ENCODE measurements at places on chromosomes 4 and X.

DNA sequence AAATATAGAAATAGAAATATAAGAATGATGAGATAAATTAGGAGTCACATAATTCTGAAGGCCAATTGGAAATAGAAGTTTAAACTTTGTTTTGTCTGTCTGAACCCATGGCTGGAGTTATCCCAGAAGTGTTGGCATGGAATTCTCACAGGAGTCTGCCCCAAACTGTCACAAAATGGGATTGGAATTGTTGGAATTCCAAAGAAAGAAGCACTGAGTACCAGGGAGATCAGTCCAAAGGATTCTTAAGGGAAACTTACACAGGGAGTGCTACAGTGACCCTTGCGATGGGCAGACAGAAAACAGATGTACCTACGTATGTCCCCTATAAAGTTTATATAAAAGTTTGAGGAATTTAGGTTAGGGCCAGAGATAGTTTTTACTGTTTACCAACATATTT, 1607.7 kb downstream of the ARAP2 start:
- no peak for DNase-seq

DNA sequence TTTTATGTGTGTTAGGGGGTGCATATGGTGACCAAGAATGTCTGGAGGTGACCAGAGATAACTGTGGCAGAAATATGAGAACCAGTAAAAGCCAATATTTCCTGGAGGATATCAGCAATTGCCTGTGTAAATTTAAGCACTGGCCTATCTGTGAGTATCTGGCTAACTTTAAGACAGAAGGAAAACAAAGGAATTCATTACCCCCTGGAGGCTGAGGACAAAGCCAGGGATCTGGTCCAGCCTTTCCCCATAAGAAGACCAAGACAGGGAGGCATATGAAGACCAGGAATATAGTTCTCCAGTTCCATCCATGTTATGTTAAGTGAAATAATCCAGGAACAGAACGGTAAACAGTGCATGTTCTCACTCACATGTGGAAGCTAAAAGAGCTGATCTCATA, 49.2 kb downstream of the MFAP3L start:
- DNase-seq, result no peak

- no peak for DNase-seq
These were observed 38.7 kb upstream of the LPAR4 start for GRCh38 chrX:78708816-78709215.

GRCh38 chr4:57971261-57971660, 861.1 kb upstream of the IGFBP7 start:
- DNase-seq, result no peak

- DNase-seq, result no peak
These were observed 30.5 kb upstream of the PPP2R2C start for GRCh38 chr4:6502747-6503465.

GRCh38 chr4:110869862-110870572, 247.1 kb upstream of the PITX2 start:
- no peak for DNase-seq

DNA sequence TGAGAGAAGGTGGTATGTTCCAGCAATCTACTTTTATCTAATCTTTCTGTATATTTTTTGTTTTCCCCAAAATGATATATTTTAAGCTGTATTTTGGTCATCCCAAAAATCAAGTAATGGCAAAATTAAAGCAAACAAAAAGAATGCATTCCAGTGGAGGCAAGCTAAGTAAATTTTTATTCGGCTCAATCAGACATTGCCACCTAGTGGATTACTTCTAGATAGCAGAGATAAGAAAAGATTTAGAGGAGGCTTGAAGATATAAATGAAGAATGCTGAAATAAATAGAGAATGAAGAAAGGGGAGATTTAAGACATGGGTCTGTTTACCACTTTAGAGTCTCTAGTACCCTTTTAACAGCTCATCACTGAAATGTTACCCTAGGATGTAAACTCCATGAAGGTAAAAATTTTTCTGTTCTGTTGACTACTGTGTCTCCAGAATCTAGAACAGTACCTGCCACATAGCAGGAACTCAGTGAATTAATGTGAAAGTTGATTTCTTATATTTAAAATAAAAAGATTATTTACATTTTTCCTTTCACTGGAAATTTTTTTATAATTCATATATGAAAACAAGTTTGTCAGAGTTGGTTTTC, 110.9 kb upstream of the ANK2 start:
- no peak for DNase-seq

DNA sequence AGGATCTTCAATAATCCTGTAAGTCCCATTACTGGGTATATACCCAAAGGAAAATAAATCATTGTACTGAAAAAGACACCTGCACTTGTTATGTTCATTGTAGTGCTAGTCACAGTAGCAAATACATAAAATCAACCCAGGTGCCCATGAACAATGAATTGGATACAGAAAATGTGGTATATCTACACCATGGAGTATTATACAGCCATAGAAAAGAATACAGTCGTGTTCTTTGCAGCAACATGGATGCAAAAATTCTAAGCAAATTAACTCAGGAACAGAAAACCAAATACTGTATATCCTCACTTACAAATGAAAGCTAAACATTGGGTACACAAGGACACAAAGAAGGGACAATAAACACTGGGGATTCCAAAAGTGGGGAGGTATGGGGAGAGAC, 100.8 kb upstream of the BMP2K start:
- DNase-seq, result no peak

GRCh38 chr4:181611946-181612600, 631.1 kb upstream of the TENM3 start:
- DNase-seq, result no peak

DNA sequence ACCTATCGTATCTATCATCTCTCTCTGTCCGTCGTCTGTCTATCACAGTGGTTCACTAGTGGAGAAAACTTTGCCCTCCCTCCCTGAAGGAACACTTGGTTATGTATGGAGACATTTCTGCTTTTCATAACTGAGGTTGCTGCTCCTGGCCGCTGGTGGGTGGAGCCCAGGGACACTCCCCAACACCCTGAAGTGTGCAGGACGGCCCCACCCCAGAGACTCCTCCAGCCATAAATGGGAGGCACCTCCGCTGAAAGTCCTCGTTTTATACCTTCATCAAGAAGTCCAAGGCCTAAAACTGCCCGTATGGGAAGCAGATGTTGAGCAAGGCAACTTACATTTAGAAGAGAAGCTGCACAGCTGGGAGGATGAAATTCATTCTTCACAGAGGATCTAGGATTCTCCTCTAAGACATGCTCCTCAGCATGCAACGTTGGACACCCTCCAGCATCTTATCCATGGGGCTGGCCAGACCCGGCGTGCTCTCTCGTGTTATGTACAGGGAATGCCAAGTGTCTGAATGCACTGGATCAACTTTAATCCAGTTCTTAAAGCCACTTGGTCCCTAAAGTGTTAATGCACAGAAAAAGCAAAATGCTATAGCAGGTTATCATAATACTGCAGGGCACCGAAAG, 43.5 kb downstream of the PRKX start:
- no peak for DNase-seq

DNA sequence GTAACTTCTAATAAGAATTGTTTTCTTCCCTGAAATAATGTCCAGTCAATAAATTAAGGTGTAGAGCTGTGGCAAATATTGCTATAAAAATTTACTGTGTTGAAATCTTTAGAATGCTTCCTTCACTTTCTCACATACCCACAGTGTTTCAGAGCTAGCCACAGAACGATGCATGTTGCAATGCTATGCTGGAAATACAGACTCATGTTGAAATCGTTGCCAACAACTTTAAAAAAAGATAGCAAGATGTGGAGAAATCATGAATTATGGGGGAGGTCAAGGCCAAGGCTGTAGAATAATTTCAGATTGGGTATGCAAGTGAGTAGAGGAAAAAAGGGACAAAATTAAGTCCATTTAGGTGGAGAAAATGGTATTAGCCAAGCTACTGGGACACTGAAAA, 204.8 kb downstream of the VEGFC start:
- DNase-seq, result no peak

GRCh38 chr4:5361968-5362367, 310.7 kb downstream of the STK32B start:
- DNase-seq, result no peak

DNA sequence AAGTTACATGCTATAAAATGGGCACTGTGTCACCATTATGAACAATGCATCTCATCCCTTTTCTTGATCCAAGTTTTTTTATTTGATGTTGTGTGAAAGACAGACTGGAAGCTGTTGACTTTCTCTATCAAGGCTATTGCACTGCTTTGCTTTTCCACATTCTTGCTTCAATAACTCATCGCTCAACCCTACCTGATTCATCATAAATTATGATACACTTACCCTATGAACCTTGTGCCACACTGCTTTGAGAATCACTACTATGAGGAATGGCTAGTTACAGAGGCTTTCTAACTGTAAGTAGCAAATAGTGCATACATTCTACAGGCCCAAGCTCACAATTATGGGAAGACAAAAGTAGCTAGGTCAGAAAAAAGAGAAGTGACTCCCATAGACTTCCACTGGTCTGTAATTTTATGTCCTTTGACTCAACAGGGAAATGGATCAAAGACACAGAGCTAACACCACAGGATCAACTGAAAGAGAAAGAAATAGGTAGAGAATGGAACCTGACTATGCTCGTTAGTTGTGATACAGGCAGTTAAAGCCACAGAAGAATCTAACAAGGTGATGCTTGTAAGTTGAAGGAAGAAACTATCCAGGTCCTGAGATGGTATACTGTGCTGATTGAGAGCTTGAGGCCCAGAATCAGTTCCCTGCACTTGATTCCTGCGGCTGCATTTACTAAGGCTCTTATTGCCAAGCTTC, 163.5 kb downstream of the PPP3CA start:
- DNase-seq, result no peak

- no peak for DNase-seq
These were observed 40.5 kb downstream of the TSPAN7 start for GRCh38 chrX:38601866-38602265.

- DNase-seq, result no peak
These were observed 150.8 kb downstream of the FRAS1 start for GRCh38 chr4:78207951-78208350.

- DNase-seq, result no peak
These were observed 49.4 kb downstream of the ANXA3 start for GRCh38 chr4:78601013-78601412.

DNA sequence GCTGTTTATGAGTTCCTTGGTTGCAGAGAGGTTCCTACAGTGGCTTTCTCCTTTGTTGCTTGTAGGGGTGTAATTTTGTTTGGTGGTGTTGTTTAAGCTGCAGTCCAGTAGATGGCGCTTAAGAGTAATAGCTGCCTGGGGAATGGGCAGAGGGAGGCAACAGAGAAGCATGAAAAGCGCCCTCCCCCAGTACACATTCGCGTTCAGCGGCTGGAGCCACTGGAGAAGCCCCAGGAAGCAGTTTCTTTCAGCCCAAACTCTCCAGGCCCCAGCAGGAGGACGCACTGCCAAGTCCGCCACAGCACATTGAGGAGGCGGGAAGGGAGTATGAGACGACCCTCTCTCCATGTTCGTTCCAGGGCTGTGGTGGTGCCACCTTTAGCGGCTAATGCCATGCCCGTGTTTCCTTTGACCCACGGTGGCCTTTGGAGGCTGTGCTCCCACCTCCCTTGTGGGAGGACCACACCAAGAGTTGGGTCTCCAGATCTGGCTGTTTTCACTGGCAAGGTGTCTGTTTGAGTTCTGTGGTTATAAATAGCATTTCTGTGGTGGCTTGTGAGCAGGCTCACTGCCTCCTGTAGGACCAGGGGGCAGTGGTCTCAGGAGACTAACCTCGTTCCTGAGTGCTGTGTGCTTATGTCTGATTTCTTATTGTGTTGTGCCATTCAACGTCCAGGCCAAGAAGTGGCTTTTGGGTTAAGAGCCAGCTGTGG, 252.3 kb downstream of the ARHGAP10 start:
- no peak for DNase-seq

DNA sequence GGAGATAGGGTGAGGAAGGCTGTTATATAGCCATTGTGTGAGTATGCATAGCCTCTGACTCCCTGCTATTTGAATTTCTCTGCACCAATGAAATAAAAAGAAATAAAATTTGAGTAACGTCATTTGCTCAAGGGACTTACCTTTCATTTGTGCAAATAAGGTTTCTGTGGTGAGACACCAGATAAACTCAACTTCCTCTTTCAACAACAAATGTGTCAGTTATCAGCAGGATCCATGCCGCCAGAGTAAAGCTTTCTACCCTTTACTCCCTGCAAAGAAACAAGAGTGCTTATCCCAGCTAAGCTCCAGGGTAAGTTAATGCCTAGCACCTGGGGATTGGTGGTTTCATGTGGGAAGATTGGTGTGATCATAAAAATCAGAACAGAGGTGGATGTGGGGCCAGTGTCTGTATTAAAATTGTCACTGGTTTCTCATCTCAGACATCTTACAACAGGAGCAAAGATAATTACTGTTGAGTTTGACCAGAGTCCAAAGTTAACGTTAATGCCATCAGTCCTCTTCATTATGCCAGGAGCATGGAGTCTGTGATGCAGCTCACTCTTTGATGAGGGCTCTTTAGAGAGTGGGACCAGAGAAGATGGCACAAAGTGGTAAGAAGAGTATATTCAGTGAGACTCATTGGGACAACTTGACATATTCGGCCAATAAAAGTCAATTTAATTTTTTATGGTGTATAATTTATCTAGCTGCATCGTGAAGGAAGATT, at the start of gene P2RY10:
P2RY10 (plus strand) TSS at position 206 of the 727 bp plus-strand sequence. CDS start 15,130 bp downstream, outside the sequence.
- DNase-seq, result no peak

GRCh38 chr4:1202526-1203011, 30.2 kb upstream of the SPON2 start:
- DNase-seq, result no peak

GRCh38 chrX:63743596-63743995, 41.4 kb downstream of the ARHGEF9 start:
- no peak for DNase-seq

DNA sequence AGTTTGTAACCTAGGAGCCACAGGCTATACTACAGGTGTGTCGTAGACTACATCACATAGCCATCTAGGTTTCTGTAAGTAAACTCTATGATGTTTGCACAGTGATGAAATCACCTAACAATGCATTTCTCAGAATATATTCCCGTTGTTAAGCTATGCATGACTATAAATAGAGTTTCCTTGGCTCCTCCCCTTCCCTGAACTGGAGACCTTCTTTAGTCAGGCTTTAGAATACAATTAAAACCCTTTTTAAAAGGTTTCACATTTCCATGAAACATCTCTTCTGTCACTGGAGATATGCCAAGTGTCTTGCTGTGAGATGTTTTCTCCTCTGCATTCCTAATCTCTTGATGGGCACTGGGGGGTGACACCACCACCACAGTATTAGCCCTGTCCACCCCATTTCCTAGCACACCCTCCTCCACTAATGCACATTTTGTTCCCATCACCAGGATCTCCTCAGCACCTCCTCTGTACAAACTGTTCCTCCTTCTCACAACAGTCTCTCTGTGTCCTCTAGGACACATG, 334.6 kb upstream of the CPEB2 start:
- DNase-seq, result no peak

- no peak for DNase-seq
These were observed 256.9 kb downstream of the ADAMTS3 start for GRCh38 chr4:72312032-72312650.

- no peak for DNase-seq
These were observed 49.2 kb upstream of the SPIN4 start for GRCh38 chrX:63400340-63400739.

DNA sequence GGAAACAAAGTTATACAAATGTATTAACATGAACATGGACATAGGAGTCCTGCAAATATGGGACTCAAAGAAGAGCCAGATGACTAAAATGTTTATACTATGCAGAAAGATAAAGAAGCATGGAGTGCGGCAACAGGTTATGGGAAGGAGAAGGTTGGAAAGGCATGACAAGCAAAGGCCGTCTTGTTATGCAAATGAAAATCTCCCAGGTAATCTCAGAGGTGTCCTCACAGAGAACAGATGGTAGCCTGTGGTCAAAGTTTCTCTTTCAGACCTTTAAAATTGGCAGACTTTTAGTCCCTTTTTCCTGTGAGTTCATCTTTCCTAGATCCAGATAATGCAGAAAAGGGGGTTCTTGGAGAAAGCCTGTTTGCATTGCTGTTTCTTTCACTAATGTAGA, 116.4 kb upstream of the BEND4 start:
- DNase-seq, result no peak

GRCh38 chrX:2552621-2553201, 51.9 kb upstream of the DHRSX start:
- DNase-seq, result no peak

Measured in stimulated activated CD8-positive, alpha-beta memory T cell treated with anti-CD3 and anti-CD28 coated beads, Interleukin-4, amount 100 ng/mL, for 4 hours (primary cell).